ENCODE measurements at places on chromosomes 13 and 19. TPM values are rescaled to one million over a fixed set of nuclear protein-coding genes. Genes with fewer than 3 reads are reported as not detected.

Gene PDE4C
- total RNA-seq, result not detected

Gene OR4F17
- not detected for total RNA-seq

Gene DDX49
- total RNA-seq, result 77.8 TPM

Gene ITGBL1
- total RNA-seq, result 24.9 TPM

Gene LRG1
- total RNA-seq, result not detected

Gene ZNF491
- 1.0 TPM for total RNA-seq

Gene ZNF90
- 1.6 TPM for total RNA-seq
